ENCODE measurements at places on chromosomes 1 and 21. TPM values are rescaled to one million over a fixed set of nuclear protein-coding genes. Genes with fewer than 3 reads are reported as not detected.

Gene ATAD3B
- 9.3 TPM for total RNA-seq

DNA sequence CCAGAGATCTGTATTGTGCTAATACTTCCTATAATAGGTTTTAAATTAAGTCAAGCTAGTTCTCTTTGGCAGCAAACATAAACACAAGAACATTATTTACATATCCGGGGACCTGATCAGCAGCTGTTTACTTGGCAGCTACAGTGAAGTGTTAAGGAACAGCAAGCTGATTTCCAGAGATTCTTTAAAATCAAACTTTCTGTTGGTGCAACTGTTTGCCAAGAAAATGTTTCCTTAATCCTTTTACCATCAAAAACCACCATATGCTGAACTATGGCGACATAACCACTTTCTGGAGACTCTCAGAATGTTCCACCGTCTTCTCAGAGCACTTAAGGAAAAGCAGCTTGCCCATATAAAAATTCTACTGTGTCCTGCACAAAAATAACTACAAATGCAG is 107.0 kb upstream of the KRTAP19-8 start:
- no peaks in the 10 kb centered on the region for H3K4me1 ChIP-seq
- H3K36me3 ChIP-seq = no peaks in the 10 kb centered on the region
- DNase-seq = no peak
- H3K27ac ChIP-seq = no peak overlapping the region
- H3K27me3 ChIP-seq = no peaks in the 10 kb centered on the region
- H3K4me3 ChIP-seq = no peak overlapping the region

GRCh38 chr1:45356186-45356585 is 15.9 kb upstream of the MUTYH start:
- no peak overlapping the region for H3K4me3 ChIP-seq
- DNase-seq = no peak
- H3K27ac ChIP-seq = no peak overlapping the region
- H3K27me3 ChIP-seq = no peaks in the 10 kb centered on the region
- no peaks in the 10 kb centered on the region for H3K36me3 ChIP-seq

DNA sequence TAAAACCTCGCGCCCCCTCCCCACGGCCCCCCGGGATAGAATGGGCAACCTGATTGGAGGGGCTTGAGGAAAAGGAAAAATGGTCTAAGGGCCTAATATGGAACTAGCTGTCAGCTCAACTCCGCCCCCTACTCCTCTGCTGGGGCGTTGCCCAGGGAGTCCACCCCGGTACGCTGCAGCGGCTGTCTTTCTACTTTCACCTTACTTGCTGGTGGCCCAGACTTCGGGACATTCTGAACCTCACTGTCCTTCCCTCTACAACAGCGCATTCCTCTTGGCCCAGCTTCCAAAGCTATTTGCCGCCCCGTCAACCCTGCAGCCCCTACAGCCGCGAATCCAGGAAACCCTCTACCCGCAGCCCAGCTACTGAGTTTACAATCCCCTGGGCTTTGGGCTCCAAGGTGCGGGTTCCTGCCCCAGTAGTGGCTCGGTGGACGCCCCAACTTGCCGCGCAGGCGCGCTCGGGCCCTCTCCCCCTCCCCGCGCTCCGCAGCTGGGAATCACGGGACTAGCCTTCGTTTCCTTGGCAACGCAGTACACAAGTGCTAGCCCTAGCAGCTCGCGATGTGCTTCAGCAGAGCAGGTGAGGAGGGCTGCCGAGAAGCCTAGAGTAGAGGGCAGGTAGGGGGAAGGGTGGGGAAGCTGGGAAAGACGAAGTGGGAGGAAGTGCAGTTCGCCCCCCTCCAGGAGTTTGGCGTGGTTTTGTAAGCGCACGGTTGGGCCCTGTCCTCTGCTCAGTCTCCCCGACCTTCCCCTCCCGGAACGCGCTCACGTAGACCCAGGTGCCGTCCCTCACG is 55.6 kb downstream of the CHIA start:
- peak overlapping the region; percentile 51 for H3K4me3 ChIP-seq
- H3K36me3 ChIP-seq = no peaks in the 10 kb centered on the region
- peak overlapping the region; percentile 77 for H3K27ac ChIP-seq
- peak; percentile 82 for DNase-seq

- H3K27ac ChIP-seq = no peak overlapping the region
- no peaks in the 10 kb centered on the region for H3K36me3 ChIP-seq
- H3K4me1 ChIP-seq = no peaks in the 10 kb centered on the region
- no peaks in the 10 kb centered on the region for H3K27me3 ChIP-seq
Observed at GRCh38 chr1:227869279-227869842, 53.9 kb downstream of the PRSS38 start.

DNA sequence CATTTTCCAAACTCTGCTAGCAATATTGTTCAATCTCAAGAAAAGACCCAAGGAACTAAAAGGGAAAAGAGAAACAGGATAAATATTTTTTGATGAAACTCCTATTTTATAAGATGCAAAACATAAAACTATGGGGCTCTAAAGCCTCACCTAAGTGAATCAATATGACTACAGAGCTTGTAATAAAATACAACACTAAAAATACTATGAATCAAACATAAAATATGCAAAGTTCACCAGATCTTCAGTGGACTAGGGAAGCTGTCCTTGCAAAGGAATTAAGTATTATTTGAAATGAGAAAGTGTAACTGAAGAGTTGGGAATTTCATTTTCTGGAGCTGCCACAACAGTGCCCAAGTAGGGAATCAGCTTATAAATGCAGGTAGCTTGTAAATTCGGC is 124.5 kb downstream of the CRB1 start:
- no peaks in the 10 kb centered on the region for H3K27me3 ChIP-seq
- no peak overlapping the region for H3K4me3 ChIP-seq
- H3K4me1 ChIP-seq = no peaks in the 10 kb centered on the region
- no peak overlapping the region for H3K27ac ChIP-seq
- H3K36me3 ChIP-seq = no peaks in the 10 kb centered on the region

GRCh38 chr1:148315071-148315811 is 163.2 kb upstream of the NBPF11 start:
- peaks cover 76% of the 10 kb centered on the region for H3K27me3 ChIP-seq
- peaks cover 26% of the 10 kb centered on the region for H3K4me1 ChIP-seq
- H3K27ac ChIP-seq = no peak overlapping the region

Measured in heart right ventricle (tissue), 16 donors.